ENCODE measurements at places on chromosomes 1 and 21. TPM values are rescaled to one million over a fixed set of nuclear protein-coding genes. Genes with fewer than 3 reads are reported as not detected.

- no peak for DNase-seq
- no peaks in the 10 kb centered on the region for H3K36me3 ChIP-seq
- H3K27ac ChIP-seq = no peak overlapping the region
- no peaks in the 10 kb centered on the region for H3K4me1 ChIP-seq
These were observed 70.8 kb downstream of the KDM1A start for GRCh38 chr1:23090056-23090455.

DNA sequence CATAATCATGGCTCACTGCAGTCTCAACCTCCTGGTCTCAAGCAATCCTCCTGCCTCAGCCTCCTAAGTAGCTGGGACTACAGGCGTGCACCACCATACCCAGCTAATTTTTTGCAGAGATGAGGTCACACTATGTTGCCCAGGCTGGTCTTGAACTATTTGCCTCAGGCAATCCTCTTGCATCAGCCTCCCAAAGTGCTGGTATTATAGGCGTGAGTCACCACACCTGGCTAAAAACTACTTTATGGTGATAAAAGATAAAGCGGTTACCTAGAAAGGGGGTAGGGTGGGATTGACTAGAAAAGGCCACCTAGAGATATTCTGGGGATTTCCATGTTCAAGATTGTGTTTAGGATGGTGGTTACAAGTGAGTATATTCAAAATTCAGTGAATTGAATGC is 5.0 kb downstream of the TSTD1 start:
- no peak for DNase-seq
- H3K36me3 ChIP-seq = no peaks in the 10 kb centered on the region
- H3K27me3 ChIP-seq = no peaks in the 10 kb centered on the region
- H3K27ac ChIP-seq = no peak overlapping the region

DNA sequence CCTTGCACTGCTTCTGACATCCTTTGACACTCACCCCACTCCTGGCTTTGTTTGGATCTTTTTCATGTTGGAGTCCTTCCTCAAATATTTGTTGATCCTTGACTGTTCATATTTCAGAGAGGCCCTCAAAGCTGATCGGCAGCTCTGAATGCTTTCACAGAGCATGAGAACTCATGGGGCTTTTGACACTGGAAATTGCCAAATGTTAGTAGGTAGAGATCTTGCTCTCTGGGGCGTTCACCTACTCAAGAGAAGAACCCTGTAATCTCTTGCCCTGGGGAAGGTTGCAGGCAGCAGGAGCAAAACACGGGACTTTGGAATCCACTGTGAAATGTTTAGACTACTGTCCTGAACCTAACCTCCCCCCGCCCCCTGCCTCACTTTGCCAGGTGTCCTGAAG is 67.4 kb upstream of the STUM start:
- no peaks in the 10 kb centered on the region for H3K36me3 ChIP-seq
- H3K4me3 ChIP-seq = no peak overlapping the region
- H3K27me3 ChIP-seq = no peaks in the 10 kb centered on the region
- no peak overlapping the region for H3K27ac ChIP-seq
- no peaks in the 10 kb centered on the region for H3K4me1 ChIP-seq
- no peak for DNase-seq

DNA sequence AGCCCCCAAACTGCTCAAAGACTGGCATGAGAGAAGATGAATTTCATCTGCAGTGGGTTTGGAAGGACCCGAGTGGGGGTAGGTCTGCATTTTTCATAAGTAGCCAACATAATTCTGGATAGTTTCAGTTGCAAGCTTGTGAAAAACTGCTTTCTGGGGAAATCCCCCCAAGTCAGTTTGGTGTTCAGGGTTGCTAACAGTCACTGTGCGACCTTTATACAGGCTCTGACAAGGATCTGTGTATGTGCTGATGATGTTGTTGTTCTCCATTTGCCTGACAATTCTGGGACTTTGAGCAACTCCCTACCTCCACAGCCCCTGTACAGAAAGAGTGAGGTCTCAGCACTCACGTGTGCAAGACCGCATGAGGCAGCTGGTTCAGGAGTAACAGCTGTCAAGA is 87.9 kb downstream of the SUSD4 start:
- no peak overlapping the region for H3K27ac ChIP-seq
- no peak for DNase-seq
- no peaks in the 10 kb centered on the region for H3K4me1 ChIP-seq

DNA sequence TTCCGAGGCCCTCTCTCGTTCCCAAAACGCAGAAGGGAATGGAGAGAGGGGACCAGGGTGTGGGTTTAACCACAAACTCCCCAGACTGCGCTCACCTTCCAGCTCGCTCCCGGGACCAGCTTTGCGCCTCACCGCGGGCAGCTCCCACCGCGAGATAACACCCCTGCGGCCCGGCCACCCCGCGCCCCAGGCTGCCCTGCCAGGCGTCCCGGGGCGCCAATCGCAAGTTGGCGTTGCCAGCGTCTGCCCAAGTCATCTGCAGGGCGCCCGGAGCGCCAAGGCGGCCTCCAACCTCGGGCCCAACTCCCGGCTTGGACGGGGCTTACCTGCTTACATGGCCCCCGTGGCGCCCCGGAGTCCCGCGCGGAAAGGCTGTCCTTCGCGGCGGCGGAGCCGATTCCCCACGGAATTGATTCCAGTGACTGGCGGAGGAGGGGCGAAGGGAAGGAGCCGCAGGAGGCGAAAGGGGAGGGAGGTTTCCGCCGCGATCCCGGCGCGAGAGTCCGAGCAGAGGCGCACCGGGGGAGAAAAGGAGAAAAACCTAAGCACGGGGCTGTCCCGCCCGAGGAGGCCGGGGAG is 456 bp downstream of the PTPN14 start:
- peak overlapping the region; percentile 98 for H3K27ac ChIP-seq
- DNase-seq = no peak
- H3K27me3 ChIP-seq = no peaks in the 10 kb centered on the region
- no peaks in the 10 kb centered on the region for H3K36me3 ChIP-seq
- peaks cover 41% of the 10 kb centered on the region for H3K4me1 ChIP-seq

GRCh38 chr21:34796518-34797200 is 127.9 kb downstream of the CLIC6 start:
- H3K36me3 ChIP-seq = no peaks in the 10 kb centered on the region
- H3K4me3 ChIP-seq = no peak overlapping the region
- DNase-seq = no peak

GRCh38 chr1:209435654-209436566 is 147.6 kb upstream of the CAMK1G start:
- peak overlapping the region; percentile 2 for H3K27ac ChIP-seq
- H3K27me3 ChIP-seq = no peaks in the 10 kb centered on the region
- H3K4me1 ChIP-seq = peaks cover 10% of the 10 kb centered on the region
- H3K36me3 ChIP-seq = no peaks in the 10 kb centered on the region
- H3K4me3 ChIP-seq = no peak overlapping the region
- no peak for DNase-seq

DNA sequence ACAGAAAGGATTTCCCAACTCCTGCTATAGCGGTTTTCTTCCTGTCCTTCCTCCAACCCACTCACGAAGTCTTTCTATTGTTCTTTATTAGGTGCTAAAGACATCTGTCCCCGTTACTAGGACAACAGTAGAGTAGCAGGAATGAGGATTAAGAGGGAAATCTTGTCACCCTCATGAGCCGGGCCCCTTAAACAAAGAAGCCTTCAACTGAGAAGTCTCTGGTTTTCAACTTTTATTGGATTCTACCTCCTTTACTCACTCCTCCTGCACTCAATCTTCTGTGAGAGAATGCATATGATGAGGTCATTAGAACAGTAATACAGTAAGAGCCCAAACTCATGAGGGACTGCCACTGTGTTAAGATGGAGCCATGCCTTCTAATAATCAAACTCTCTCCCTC is 206.3 kb downstream of the OMA1 start:
- no peak overlapping the region for H3K4me3 ChIP-seq
- no peak overlapping the region for H3K27ac ChIP-seq
- DNase-seq = no peak
- no peaks in the 10 kb centered on the region for H3K36me3 ChIP-seq
- H3K4me1 ChIP-seq = no peaks in the 10 kb centered on the region
- H3K27me3 ChIP-seq = no peaks in the 10 kb centered on the region

GRCh38 chr1:242391896-242392295 is 132.6 kb downstream of the PLD5 start:
- no peak overlapping the region for H3K4me3 ChIP-seq
- H3K4me1 ChIP-seq = no peaks in the 10 kb centered on the region
- no peak overlapping the region for H3K27ac ChIP-seq
- DNase-seq = no peak

Gene C1orf74
- 2.0 TPM for total RNA-seq

Gene HMGCL
- 25.3 TPM for total RNA-seq

Gene NEGR1
- total RNA-seq = 19.2 TPM

Gene PPFIA4
- 11.5 TPM for total RNA-seq

Gene TINAGL1
- total RNA-seq = 142 TPM

Gene FHAD1
- total RNA-seq = not detected
